ENCODE measurements at places on chromosomes 6 and 20.

DNA sequence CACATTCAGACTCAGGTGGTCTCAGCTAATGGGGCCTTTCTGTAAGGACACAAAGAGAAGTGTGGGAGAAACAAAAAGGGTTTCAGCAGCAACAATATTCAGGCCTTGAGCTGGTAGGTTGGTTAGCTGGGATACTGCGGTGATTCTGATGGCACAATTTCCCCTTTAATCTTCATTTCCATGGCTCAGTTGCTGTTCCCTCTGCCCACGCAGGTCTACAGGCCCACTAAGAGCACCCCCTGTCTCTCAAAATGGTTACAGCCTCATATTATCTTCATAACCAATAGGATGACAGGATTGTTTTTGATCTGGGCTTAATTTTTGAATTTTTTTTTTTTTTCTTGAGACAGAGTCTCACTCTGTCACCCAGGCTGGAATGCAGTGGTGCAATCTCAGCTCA, 48.9 kb downstream of the MYB start:
- DNase-seq: no peak

- no peak for DNase-seq
Observed at GRCh38 chr20:11120431-11120830, 446.6 kb upstream of the JAG1 start.

DNA sequence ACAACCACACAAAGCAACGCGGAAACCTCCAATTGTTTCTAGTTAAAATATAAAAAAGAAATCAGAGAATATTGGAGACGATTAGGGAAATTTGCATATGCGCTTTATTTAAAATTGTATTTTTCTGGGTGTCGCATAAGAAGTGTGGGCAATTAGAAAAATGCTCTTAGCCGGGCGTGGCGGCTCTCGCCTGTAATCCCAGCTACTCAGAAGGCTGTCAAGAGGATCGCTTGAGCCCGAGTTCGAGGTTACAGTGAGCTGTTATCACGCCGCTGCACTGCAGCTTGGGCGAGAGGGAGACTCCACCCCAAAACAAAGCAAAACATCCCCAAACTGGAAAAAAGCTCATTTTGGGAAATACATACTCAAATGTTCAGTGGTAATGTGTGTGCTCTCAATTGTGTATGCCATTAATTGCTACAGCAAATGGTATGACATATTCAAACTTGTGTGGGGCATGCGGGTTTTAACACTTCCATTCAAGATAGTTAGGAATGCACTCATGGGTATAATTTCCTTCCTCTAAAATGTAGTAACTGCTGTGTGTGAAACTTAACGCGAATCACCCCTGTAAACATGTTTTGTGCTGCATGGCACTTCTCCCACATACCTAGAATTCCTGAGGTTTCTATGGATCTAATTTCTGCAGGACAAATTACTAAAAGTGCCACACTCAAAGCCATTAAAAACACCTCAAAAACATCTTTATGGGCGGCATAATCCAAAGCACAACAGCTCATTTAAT, 54.7 kb upstream of the HFE start:
- DNase-seq: peak; percentile 77

GRCh38 chr20:37342231-37343177, 3.4 kb upstream of the SRC start:
- DNase-seq: no peak

All from islet precursor cell (in vitro differentiated cells).